Fibroblast of mammary gland (primary cell): ENCODE measurements at places on chromosomes 4 and X.

GRCh38 chr4:5562476-5562875 is 145.9 kb downstream of the EVC2 start:
- DNase-seq: no peak

- DNase-seq: no peak
These were observed 349.3 kb upstream of the KLF3 start for GRCh38 chr4:38314663-38315062.

DNA sequence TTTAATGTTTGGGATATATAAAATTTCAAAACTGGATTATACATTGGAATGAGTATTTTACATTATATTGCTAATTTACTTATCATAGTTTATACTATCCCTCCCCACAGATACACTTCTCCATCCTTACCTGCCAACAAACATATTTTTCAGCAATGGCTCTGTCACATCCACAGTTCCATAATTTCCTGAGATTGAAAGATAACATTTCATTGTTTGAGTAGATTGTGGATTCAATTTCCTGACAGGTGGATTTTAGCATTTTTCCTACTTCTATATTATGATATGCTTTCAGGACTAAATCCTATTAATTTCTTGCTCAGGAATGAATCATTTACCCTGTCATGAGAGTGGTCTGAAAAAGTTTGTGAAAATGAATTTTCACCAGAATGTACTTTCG is 115.3 kb upstream of the KLHL4 start:
- DNase-seq: no peak

DNA sequence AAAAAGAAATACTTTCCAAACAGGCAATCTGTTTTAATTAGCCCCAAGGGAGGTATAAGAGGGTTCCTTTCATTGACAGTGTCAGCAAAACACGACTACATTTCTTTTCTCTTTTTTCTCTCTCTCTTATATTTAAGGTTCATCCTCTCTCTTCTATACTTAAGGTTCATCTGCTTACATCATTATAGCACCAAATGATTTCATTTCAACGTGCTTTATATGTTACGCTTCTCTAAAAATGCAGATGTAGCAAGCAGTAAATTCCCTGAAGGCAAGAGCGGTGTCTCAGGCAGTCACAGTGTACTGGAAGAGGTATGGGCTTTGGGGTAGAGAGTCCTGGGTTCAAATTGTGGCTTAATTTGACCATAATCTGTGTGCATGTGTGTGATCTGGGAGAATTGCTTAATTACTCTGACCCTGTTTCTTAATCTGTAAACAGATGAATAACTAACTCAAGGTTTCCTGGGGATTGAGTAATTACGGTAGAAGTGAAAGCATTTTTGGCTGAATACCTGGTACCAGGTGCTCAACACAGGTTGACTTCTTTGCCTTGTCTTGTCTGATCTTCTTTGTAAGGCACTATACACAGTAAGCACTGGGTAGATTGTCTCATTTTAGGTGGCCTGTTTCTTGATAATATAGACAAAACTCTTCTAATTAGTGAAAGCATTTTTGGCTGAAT is 180.8 kb downstream of the SPRY1 start:
- no peak for DNase-seq

GRCh38 chr4:48495941-48496340 is 5.9 kb downstream of the ZAR1 start:
- no peak for DNase-seq
